Panc1 (cell line): ENCODE measurements at places on chromosomes 12 and 14. TPM values are rescaled to one million over a fixed set of nuclear protein-coding genes. Genes with fewer than 3 reads are reported as not detected.
A peak's percentile ranks its signal among the peaks of the same experiment; 100 is the strongest.

The MLXIP gene
- total RNA-seq: 124 TPM

The FOXN4 gene
- total RNA-seq: 0.08 TPM

The RNASE7 gene
- total RNA-seq: not detected

The GDF3 gene
- total RNA-seq: not detected

- no peak for DNase-seq
Observed at GRCh38 chr12:53966085-53966384, 6.9 kb upstream of the HOXC11 start.

- peak; percentile 25 for DNase-seq
Observed at GRCh38 chr12:94875525-94875924, 128.0 kb downstream of the NDUFA12 start.
